ENCODE measurements at places on chromosomes 16 and 17.

DNA sequence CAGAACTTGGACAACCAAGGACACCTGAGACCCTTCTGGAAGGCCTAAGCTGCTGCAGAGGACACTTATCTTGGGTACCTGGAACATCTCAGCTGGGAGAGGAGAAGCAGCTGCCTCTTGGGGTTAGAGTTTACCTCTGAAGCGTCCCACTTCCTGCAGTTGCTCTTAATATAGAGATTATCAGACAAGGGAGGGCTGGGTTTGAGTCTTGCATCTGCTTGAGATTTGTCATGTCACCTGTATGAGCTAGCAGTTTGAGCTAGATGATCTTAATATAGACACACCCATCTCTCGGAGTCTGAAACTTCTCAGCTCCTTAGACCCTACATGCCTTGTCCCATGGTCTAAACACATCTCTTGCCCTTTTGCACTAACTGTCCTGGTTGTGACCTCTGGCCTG, 93.1 kb upstream of the CCL1 start:
- DNase-seq = no peak

DNA sequence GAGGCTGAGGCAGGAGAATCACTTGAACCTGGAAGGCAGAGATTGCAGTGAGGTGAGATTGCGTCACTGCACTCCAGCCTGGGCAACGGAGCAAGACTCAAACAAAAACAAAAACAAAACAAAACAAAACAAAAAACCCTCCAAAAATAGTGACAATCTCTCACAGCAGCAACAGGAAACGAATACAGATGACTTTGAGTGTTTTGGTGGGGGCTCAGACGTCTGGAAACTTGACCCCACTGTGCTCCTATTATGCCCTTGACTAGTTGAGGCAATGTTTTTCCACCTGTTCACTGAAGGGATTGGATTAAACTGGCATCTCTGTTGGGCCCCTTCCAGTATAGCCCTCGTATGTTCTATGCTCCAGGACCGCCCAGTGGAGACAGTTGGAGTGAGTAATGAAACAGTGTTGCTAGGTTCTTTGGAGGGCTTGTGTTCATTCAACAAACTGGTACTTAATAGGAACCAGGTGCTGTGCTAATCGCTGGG, 167.0 kb downstream of the UTP18 start:
- DNase-seq = no peak

- DNase-seq = no peak
These were observed 13.9 kb downstream of the NUP93 start for GRCh38 chr16:56743840-56744239.

- DNase-seq = no peak
These were observed 198 bp upstream of the SHISA9 start for GRCh38 chr16:12901204-12901596.

GRCh38 chr17:10547351-10547750, 2.1 kb downstream of the MYH2 start:
- no peak for DNase-seq

GRCh38 chr17:19384723-19385391, 2.1 kb downstream of the MFAP4 start:
- DNase-seq = no peak

GRCh38 chr17:8384801-8385378, 1.9 kb upstream of the RPL26 start:
- DNase-seq = no peak

- DNase-seq = no peak
These were observed 821.5 kb downstream of the CDH8 start for GRCh38 chr16:61214780-61215179.

GRCh38 chr16:80366023-80366422, 174.8 kb upstream of the DYNLRB2 start:
- DNase-seq = no peak

DNA sequence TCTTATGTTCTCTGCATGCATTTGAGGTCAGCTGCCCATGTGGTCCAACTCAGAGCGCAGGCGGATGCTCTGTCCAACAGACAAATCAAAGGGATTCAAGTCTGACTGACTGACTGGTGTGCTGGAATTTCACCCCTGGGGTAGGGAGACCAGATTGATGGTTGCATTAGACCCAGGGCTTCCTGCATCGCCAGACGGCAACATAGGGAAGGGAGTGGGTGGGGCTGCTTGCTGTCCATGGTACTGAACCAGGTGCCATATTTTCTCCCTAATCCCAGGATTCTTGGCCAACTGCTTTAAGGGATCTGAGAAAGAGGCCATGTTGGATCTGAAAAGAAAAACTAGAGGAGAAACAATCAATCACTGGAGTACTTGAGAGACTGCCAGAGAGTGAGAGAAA, 332.0 kb downstream of the XYLT1 start:
- DNase-seq = no peak

DNA sequence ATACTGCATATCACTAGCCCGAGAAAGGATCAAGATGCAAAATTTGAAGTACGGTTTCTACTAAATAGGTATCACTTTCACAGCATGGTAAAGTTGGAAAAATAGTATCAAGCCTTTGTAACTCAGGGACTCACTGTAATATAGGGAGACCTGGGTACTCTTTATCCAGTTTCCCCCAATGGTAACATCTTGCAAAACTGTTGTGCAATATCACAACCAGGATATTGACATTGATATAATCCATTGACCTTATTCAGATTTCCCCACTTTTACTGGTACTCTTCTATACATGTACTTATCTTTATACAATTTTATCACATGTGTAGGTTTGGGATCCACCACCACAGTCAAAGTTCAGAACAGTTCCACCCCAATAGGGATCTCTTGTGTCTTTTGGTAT, 20.4 kb upstream of the GINS3 start:
- DNase-seq = no peak

DNA sequence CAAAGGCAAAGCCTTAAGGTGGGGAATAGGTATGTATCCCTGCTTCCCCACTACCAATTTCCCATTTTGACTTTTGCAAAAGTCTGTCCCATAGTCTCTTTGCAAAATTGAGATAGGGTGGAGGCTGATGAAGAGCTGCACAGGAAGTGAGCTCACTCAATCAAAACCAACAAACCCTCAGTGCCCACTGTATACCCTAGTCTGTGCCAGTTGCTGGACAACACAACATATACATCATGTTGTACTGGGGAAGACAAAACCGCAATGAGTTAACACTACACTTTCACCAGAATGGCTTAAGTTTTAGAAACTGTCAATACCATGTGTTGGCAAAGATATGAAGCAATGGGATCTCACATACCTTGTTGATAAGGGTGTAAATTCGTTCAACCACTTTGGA, 40.4 kb upstream of the AXIN2 start:
- DNase-seq = no peak

GRCh38 chr16:86430814-86431213, 79.5 kb upstream of the FOXF1 start:
- DNase-seq = no peak

- DNase-seq = no peak
These were observed 267.1 kb upstream of the TBX2 start for GRCh38 chr17:61132524-61132923.

- no peak for DNase-seq
These were observed 18.5 kb upstream of the PITPNA start for GRCh38 chr17:1580979-1581676.

DNA sequence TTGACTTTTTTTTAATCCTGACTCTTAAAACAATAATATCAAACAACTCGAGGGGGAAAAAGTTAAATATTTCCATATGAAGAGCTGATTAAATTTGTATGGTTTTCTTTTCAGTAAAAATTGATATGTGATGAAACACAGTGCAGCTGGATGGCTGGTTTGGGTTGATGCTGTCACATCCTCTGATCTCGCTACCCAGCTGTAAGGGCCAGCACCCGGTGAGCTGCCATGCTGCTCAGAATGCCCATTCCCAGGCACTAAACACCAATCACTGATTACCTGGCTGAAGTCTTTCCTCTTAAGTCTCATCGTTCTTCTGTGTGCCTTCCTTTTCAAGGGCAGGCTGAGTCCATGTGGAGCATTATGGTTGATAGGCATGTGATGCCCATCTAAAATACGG, 234.3 kb downstream of the IRX3 start:
- DNase-seq = no peak

GRCh38 chr16:79899316-79899715, 298.8 kb upstream of the MAF start:
- no peak for DNase-seq

DNA sequence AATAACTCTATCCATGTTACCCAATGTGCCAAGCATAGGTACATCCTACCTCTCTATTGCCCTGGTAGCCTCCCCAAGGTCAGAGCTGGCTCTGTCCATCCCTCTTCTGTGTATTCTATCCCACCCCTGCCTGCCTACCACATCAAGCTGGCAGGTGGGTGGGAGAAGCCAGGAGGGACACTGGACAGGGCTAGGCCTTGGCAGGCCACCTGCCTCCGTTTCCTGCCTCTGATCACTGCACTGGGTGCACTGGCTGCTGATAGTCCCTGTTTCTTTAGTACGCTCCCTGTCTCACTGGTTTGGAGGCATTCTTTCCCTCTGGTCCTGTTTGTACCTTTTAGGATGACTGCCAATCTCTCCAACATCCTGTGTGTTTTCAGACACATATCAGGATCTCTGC, 12.7 kb downstream of the TK2 start:
- DNase-seq = no peak

DNA sequence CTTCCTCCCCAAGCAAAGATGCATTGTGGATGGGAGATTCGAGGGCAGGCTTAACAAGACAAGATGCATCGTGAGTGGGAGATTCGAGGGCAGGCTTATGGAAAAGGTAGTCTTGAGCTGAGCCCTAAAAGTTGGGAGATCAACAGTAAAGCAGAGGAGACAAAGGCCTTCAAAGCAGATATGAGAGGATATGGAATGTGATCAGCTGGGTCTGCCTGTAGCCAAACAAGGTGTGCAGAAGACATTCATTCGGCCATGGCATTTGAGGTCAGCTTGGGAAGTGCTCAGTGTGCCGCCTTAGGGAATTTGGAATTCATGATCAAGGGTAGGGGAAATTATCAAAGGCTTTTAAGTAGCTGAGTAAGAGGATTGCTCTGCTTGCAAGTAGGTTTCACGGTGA, 39.5 kb downstream of the DNAH9 start:
- no peak for DNase-seq

- DNase-seq = no peak
These were observed 46.3 kb downstream of the CYB5D2 start for GRCh38 chr17:4189280-4189679.

DNA sequence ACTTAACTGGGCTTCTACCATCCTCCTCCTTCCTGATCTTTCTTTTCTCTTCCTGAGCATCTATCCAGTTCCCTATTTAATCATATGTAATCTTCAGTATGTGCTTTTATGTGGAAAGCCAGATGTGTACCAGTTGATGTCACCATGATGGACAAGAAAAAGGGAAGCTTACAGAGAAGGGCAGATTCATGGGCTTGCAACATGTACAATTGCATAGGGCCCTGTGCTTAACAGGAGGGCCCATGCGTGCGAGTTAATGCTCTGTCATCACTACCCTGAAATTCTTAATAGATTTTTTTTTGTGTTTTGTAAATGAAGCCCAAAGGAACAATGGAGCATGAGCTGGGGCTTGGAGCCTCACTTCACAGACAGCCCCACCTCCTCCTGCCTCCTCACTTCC, 124.3 kb downstream of the CDH13 start:
- DNase-seq = no peak

GRCh38 chr16:3804426-3805016, 76.0 kb downstream of the CREBBP start:
- DNase-seq = no peak

GRCh38 chr17:80116921-80117380, 15.6 kb downstream of the GAA start:
- DNase-seq = no peak

DNA sequence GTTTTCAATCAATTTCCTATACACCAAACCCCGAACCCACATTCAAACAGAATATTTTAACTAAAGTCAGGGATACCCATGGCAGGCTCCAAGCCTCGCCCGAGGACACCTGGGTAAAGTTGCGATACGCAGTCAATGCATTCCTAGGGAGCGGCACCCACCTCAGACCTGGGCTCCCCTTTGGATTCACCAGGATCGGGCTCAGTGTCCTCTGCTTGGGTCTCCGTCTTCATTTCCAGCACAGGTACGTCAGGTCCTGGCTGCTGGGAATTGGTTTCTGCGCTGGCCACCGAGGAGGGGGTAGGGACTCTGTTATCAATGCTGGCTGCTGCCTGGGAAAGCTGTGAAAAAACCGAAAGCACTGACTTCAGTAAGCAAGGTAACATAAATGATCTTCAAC, 51.7 kb upstream of the TRAP1 start:
- DNase-seq = no peak

DNA sequence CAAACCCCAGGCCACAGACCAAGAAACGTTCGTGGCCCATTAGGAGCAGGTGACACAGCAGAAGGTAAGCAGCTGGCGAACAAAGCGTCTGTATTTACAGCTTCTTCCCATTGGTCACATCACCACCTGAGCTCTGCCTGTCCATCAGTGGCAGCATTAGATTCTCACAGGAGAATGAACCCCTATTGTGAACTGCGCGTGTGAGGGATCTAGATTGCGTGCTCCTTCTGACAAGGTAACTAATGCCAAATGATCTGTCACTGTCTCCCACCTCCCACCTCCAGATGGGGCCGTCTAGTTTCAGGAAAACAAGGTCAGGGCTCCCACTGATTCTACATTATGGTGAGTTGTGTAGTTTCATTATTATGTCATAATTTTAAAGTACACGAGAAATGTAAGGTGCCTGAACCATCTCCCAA, 186.3 kb downstream of the CPPED1 start:
- peak; percentile 15 for DNase-seq

- DNase-seq = no peak
These were observed 53.1 kb downstream of the NDE1 start for GRCh38 chr16:15703029-15703736.

- DNase-seq = no peak
These were observed 21.9 kb downstream of the GLYR1 start for GRCh38 chr16:4825196-4825595.

DNA sequence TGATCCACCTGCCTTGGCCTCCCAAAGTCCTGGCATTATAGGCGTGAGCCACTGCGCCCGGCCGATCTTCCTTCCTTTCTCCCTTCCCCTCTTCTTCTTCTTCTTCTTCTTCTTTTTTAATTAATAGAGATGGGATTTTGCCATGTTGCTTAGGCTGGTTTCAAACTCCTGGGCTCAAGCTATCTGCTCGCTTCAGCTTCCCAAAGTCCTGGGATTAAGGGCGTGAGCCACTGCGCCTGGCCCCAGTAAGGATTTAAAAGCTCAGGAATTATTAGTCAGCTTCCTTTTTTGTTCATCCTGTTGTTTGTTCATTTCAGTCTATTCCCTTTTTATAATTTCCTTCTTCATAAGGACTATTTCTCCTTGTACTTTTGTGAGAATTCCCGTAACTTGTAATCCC, 32.7 kb upstream of the LRRC37A start:
- no peak for DNase-seq

- peak; percentile 34 for DNase-seq
These were observed 257 bp downstream of the SNAI3 start for GRCh38 chr16:88686062-88686438.

DNA sequence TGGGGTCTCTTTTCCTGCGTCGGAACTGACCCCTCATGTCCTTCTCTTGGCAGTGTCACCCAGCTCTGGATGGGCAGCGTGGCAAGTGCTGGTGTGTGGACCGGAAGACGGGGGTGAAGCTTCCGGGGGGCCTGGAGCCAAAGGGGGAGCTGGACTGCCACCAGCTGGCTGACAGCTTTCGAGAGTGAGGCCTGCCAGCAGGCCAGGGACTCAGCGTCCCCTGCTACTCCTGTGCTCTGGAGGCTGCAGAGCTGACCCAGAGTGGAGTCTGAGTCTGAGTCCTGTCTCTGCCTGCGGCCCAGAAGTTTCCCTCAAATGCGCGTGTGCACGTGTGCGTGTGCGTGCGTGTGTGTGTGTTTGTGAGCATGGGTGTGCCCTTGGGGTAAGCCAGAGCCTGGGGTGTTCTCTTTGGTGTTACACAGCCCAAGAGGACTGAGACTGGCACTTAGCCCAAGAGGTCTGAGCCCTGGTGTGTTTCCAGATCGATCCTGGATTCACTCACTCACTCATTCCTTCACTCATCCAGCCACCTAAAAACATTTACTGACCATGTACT, 13.2 kb downstream of the IGFBP4 start:
- DNase-seq = no peak

Data from stimulated activated CD4-positive, alpha-beta T cell treated with anti-CD3 and anti-CD28 coated beads, TNF-alpha, amount 100 ng/mL, for 48 hours (primary cell).